ENCODE measurements at places on chromosomes 12 and 14.

- DNase-seq = no peak
Observed at GRCh38 chr14:54734966-54735365, 167.7 kb downstream of the GCH1 start.

- no peak for DNase-seq
Observed at GRCh38 chr14:44027397-44027796, 479.7 kb downstream of the FSCB start.

- no peak for DNase-seq
Observed at GRCh38 chr12:55743406-55744339, 751 bp downstream of the GDF11 start.

- no peak for DNase-seq
Observed at GRCh38 chr12:112111931-112112330, 3.3 kb upstream of the NAA25 start.

DNA sequence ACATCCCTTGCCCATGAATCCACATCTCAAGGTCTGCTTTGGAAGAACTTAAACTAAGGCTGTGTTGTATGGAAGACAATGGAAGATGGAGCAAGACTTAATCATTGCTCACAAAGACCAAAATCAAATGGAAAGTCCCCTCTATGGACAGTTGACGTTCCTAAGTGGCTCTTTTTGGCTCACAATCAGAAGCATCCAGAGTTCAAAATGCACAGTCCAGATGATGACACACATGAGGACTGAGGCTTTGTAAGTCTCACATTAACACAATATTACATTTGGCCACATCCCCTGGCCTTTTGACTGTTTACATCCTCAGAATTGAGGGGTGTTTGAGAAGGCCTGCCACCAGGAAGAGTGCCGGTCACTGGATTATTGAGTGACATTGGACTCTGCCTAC lies 122.3 kb upstream of the CPM start:
- DNase-seq = no peak

- DNase-seq = no peak
Observed at GRCh38 chr14:91599994-91600393, 89.9 kb upstream of the PPP4R3A start.

GRCh38 chr12:25276199-25276937 lies 25.6 kb upstream of the KRAS start:
- DNase-seq = no peak

- DNase-seq = no peak
Observed at GRCh38 chr14:59091976-59092375, 96.5 kb upstream of the DAAM1 start.
